ENCODE measurements at places on chromosomes 13 and 19.

DNA sequence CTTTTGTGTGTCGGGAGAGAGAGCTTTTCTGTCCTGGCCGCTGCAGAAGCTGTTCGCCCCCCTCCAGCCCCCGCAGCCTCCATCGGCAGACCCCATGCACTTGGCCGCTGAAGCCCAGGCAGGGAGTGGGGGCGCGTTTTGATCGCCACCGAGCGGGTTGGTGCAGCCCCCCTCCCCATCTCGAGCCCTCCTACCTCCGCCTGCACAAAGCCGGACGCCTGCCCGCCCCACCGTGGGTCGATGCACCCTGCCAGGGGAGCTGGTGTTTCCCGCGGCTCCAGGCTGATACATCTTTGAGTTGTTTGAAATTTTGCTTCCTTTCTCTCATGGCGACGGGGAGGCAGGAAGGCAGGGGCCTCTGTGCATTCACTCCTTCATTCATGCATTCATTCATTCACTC lies 16.4 kb upstream of the ONECUT3 start:
- no peak for DNase-seq

- DNase-seq: no peak
Measured at GRCh38 chr13:106587787-106588186, 19.9 kb upstream of the ARGLU1 start.

GRCh38 chr19:2992958-2993357 lies 15.6 kb downstream of the TLE6 start:
- no peak for DNase-seq

GRCh38 chr13:21104199-21105019 lies 43.0 kb upstream of the LATS2 start:
- DNase-seq: no peak

GRCh38 chr19:55305491-55305890 lies 19.6 kb downstream of the TMEM150B start:
- DNase-seq: peak; percentile 65

DNA sequence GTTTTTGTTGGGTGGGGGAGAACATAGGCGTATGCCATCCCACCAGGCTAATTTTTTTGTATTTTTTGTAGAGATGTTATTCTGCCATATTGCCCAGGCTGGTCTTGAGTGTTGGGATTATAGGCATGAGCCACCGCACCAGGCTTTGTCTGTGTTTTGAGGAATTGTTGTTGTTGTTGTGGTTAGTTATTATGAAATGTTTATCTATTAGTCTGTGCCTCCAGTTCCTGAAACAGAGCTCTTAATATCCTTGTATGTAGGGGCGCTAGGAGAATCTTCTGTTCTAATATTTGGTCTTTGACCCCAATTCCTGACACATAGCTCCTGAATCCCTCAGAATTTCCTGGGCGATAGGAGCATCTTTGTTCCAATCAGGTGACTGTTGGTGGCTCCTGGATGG lies 5.6 kb upstream of the LATS2 start:
- DNase-seq: no peak

DNA sequence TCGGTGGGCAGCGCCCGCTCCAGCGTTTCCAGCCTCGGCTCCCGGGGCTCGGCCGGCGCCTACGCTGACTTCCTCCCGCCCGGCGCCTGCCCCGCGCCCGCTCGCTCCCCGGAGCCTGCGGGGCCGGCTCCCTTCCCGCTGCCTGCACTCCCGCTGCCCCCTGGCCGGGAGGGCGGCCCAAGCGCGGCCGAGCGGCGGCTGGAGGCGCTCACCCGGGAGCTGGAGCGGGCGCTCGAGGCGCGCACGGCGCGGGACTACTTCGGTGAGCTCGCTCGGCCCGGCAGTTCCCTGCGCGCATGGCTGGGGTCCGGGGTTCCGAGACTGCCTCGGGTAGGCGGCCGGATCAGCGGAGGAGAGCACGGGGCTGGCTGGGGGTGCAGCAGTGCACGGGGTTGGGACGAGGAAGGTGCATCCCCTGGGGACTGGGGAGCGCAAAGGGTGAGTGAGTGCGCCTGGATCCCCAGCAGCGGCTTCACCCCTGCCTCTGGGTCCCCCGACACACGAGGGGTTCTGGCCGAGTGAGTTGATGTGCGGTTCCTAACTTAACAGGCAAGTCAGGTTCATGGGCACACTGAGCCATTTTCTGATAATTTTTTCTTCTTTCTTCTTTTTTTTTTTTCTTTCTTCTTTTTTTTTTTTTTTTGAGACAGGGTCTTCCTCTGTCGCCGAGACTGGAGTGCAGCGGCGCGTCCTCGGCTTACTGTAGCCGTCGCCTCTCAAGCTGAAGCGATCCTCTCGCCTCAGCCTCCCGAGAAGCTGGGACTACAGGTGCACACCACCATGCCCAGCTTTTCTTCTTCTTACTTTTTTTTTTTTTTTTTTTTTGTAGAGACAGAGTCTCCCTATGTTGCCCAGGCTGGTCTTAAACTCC lies 1.1 kb downstream of the WTIP start:
- DNase-seq: no peak

DNA sequence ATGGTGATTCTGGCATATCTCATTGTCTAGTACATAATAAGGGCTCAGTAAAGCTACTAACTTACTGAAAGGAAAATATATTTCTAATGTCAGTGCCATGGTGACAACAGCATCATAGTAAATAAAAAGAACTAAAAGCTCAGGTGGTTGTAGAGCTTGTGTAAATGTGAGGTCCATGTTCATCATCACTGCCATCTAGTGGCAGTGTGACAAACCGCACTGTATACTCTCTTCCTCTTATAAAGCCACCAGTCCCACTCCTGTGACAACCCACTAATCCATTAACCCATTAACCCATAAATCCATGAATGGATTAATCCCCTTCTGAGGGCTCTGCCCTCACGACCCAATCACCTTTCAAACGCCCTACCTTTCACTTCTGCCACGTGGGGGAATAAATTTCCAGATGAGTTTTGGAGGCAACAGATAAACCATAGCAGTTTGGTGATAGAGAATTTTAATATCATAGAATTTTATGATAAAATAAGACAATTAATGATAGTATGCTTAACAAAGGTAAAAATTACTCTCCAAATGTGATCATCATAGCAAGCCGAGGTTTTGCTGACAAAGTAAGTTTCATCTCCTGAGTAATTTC lies 160.4 kb upstream of the SGCG start:
- DNase-seq: peak; percentile 32

GRCh38 chr13:89514534-89515312 lies 1832.8 kb upstream of the MIR17HG start:
- DNase-seq: no peak

DNA sequence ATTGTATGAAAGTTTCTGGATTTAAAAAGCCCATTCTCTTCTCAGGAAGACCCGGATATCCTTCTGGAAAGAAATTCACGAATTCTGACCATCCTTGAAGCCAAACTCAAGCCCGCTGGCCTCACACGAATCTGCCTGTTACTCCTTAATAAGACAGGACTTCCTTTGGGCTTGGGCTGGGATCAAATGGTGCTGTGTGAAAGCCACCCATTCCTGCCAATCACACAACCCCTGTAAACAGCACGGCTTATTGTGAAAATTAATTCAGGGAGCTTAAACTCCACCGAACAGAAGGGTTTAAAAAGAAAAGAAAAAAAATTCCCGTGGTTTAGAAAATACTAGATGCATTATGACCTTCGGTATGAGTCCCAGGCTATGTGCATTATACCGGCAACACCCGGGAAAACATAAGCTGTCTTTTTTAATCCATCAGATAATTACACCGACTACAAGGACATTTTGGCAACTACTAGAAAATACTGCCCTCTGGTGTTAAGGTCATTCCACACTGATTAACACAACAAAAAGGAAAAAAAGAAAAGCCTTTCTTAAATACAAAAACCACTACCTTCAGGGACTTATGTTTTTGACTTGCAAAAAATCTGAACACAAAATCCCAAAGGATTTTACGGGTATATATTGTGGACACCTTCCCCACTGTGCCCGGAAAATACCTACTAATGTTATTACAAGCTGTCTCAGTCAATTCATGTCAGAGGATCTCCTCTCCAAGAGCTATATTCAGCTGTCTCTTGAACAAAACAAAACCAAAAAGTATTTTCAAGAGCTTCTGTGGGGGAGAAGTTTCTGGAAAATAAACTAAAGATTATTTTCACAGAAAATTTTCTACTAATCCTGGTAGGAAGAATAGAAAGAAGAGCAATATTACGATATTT lies 76.0 kb upstream of the LSM14A start:
- DNase-seq: peak; percentile 46

DNA sequence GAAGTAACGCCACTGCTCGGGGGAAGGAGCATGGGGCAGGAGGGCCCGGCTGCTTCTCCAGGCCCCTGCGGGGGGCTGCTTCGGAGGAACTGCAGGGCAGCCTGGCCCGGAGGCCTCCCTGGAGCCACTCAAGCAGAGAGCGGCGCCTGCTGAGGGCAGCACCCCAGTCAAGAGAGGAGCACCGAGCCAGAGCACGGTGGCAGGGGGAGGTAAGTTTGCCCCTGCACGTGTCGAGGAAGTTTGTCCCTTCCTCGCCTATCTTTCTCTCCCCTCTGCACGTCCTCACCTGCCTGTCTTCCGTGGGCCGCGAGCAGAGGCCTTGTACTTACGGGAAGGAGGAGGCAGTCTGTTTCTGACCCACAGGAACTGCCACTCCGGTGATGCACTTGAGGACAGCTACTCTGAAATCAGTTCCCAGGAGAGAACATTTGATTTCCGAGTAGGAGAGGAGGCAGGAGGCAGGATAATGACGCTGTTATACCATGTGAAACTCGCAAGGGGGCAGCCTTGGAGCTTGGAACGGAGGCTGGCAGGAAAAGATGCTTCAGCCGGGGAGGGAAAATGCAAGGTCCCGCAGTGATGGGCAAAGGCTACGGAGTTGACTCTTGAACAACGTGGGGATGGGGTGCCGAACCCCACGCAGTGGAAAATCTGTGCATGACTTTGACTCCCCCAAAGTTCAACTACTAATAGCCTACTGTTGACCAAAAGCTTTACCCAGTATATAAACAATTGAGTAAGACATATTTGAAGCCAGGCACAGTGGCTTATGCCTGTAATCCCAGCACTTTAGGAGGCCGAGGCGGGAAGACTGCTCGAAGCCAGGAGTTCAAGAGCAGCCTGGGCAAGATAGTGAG lies 5.0 kb downstream of the FFAR1 start:
- DNase-seq: peak; percentile 77

GRCh38 chr19:2290441-2291184 lies 8.6 kb upstream of the PEAK3 start:
- no peak for DNase-seq

GRCh38 chr13:59906413-59907049 lies 257.2 kb downstream of the DIAPH3 start:
- DNase-seq: peak; percentile 1

DNA sequence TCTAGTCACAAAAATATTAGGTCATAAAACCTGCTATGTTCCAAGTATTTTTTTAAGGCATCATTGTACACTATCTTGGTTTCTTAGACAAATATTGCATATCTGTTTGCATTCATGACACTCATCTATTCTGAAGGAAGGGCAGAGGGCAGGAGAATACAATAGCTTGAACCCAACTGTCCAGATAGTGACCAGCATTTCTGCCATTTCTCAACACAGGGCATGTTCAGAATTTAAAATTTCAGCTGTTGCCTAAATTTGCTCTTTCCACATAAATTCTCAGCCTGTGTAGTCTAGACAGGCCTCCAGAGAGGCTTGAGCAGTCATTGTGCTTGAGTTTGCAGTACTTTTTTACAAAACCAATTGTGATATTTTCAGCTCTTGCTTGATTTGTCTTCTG lies 119.5 kb downstream of the ZAR1L start:
- DNase-seq: no peak

GRCh38 chr13:108760129-108760528 lies 130.7 kb downstream of the MYO16 start:
- DNase-seq: no peak

- DNase-seq: no peak
Measured at GRCh38 chr13:83201506-83201905, 680.8 kb downstream of the SLITRK1 start.

GRCh38 chr13:33340631-33341030 lies 55.1 kb upstream of the STARD13 start:
- DNase-seq: no peak

GRCh38 chr19:40192758-40193586 lies 1.7 kb downstream of the MAP3K10 start:
- DNase-seq: no peak

DNA sequence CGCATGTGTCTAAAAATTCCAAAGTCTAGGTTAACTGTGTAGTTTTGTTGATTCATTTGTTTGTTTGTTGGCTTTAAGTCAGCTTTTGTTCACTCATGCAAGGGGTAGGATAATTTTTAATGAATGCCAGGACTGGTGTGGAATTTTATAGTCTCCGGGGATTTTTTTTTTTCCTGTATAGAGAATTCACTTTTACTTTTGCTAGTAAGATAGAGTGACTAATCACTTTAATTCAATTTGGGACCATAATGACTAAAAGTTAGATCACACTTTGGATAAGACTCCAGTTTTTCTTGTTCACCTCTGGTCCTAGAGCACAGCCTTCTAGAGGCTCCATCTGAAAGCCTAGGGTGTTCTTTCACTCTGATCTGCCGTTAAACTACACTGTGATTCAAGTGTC lies 1690.0 kb downstream of the PCDH9 start:
- no peak for DNase-seq

GRCh38 chr13:24995225-24995804 lies 100.6 kb upstream of the PABPC3 start:
- DNase-seq: peak; percentile 71

DNA sequence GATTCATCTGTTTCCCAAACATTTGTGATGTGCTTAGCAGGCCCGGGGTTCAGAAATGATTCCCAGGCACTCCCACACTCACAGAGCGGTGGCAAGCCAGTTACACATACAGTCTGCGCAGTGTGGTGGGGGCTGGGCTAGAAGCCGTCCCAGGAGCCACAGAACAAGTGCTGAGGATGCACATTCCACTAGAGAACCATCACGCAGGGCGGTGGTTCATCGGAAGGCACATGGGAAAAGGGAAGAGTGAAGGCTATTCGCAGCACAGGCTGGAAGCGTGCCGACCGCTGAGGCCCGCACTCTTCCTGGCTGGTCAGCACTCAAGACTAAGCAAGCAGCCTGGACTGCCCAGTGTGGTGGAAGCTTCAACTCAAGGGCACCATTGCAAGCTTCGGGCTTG lies 126.3 kb upstream of the SLC7A1 start:
- no peak for DNase-seq

GRCh38 chr19:2164020-2164998 lies 576 bp downstream of the DOT1L start:
- no peak for DNase-seq

Data from CD4-positive, alpha-beta T cell treated with Interleukin-21 for 1 hour (primary cell).